ENCODE measurements at places on chromosomes 4 and X.

GRCh38 chr4:1683736-1684505 lies at the start of gene FAM53A:
TSS of gene FAM53A (minus strand) at chr4:1684313. CDS start at chr4:1668741, 15,572 bp downstream.
- DNase-seq = peak; percentile 89

DNA sequence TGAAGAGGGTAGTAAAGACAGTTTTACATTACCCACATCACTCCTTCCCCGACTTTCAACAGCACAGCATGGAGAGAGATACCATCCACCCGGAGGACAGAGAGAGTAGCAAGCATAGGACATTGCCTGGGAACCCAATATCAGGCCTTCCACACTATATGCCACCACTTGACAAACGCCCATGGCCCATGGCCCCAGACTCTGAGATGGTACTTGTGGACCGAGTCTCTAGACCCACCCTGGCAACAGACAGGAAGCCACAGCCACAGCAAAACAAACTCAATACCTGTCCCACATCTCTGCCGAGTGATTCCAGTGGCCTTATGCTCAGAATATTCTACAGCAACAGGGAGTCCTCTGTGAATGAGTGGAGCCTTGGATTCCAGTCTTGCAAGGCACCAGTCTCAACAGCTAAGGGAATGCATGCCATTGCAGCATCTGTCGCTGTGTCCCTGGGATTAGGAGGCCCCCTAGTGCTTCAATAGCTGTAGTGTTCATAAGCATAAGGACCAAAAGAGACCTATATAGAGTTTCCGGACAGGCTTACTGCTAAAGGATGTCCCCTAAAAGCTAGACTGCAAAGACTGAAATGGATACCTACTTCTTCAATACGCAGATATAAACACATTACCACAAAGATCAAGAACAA lies 14.7 kb upstream of the CT55 start:
- DNase-seq = no peak

- no peak for DNase-seq
These were observed 600 bp downstream of the BEX4 start for GRCh38 chrX:103215425-103215991.

- no peak for DNase-seq
These were observed 311.8 kb downstream of the ADGRL3 start for GRCh38 chr4:61511716-61512488.

GRCh38 chr4:56892691-56893090 lies 15.0 kb upstream of the REST start:
- no peak for DNase-seq

- no peak for DNase-seq
These were observed 147.5 kb upstream of the SMIM31 start for GRCh38 chr4:164606478-164606877.

DNA sequence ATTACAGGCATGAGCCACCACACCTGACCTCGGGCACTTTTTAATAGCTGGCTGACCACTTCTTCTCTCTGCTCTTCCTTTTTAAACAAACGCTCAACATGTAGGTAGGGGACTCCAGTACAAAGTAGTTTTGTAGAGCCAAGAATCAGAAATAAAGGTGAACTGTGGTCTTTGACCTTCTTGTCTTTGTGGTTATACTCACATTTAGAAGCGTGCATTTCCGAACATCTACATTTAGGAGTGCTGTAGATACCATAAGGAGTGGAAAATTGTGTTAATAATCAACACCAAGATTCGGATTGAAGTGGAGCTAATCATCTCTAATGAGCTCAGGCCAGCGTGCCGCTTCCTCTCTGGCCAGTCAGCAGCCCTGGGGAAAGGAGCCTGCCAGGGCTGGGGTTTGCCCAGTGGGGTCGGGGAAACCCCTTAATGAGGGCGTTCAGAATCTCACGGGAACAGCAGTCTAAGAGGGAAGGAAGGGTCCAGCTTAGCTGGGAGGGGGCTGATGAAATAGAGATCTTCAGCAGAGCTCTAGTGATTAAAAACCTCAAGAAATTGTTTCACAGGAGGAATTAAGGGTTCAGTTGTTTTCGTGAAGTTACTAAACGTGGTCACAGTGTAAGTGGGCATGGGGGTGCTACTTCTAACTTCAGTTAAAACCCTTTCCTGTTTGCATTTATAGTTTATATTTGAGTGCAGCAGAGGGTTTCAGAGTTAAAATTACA lies 81.2 kb downstream of the GAB1 start:
- no peak for DNase-seq

- DNase-seq = no peak
These were observed 23.5 kb upstream of the CEP135 start for GRCh38 chr4:55925241-55925640.

DNA sequence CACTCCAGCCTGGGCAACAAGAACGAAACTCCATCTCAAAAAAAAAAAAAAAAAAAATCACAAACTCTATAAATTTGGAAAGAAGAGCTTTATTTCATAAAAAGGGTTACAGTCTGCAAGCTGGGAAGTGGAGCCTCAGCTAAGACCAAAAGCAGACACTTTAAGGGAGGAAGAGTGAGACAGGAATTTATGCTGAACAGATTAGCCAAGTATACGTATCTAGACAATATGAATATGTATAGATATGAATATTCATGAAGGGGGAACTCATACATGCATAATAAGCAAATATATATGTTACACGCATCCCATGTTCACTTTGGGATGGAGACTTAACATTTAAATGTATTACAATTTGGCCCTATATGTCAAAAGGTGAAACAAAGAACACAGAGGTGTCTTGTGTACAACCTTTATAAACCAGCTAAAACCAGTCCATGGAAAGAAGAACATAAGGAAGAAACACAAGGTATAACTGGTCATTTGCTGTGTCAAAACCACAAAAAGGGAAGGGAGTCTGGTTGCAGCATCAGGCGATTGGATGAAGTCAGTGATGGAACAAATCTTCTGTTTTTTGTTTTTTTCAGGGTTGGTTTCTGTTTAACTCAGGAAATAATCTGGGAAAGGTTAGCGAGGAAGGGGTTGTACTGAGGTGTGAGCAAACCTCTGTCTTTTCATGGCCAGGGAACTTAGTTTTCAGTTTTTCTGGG lies 130.0 kb upstream of the MAOA start:
- DNase-seq = no peak

DNA sequence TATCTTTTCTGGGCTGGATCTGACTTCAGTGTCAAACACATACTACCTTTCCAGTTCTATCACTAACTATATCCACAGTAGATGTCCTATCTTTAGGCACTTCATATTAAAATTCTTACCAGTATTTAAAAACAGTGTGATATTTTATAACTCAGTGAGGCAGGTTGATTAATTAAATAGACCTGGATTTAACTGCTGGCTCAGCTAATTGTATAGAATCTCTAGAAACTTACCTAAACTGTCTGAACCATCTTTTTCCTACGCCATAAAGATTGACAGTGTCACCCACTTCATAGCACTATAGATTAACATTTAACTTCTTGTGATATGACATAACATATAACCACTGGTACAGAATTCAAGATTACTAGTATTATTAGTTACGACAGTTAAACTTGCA lies 935.3 kb downstream of the FAT4 start:
- no peak for DNase-seq

DNA sequence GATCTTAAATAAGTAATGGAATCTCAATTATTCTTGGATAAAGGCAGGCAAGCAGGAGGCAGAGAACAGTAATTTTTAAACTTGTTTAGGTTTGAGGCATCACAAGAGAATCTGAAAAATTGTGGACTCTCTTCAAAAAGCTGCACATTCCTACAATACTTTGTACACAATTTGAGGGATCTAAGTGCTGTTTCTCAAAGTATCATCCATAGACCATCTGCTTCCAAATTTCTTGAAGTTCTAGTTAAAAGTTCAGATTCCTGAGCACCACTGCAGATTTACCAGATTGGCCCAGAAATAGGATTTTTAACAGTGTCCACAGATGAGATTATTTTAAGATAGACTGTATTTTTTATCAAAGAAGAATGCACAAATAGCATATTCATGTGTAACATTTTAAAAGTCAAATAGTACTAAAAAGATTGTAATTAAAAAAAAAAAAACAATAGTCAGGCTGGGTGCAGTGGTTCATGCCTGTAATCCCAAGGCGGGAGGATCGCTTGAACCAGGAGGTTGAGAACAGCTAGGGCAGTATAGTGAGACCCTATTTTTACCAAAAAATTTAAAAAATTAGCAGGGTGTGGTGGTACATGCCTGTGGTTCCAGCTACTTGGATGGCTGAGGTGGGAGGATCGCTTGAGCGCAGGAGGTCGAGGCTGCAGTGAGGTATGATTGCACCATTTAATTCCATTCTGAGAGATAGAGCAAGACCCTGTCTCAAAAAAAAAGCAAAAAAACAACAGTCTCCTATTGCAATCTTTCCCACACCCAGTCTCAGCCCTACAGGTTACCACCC lies 14.2 kb upstream of the FNIP2 start:
- DNase-seq = no peak

GRCh38 chr4:77845400-77845799 lies 17.2 kb upstream of the MRPL1 start:
- DNase-seq = no peak

DNA sequence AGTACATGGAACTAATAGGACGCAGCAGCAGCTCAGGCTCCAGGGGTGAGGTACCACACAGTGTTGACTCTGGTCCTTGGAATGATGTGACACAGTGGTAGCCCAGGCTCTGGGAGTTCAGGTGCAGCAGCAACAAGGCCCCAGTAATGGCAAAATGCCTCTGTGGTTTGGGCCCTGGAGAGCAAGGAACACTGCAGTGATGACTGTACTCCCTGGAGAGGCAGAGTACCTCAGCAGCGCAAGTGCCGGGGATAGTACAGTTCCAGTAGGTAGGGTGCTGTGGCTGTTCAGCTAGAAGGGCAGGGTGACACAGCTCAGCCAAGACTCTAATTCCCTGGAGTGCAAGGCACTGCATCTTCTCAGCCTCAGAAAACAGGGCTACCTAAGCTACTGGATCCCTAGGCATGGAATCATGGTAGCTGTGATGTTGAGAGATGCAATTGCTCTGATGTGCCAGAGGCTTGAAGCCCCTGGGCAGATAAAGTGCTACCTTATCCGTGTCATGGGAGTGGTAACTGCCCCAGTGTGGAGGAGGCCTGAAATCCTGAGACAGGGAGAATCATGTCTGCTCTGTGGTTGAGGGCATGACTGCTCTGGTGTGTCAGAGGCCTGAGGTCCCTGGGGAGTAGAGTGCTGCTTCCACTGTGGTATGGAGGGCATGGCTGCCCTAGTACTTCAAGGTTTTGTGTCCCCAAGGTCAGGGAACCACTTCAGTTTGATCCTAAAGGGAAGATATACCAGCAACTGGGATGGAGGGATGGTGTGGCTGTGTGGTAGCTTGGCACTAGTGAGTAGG lies 55.2 kb downstream of the AREG start:
- DNase-seq = no peak

DNA sequence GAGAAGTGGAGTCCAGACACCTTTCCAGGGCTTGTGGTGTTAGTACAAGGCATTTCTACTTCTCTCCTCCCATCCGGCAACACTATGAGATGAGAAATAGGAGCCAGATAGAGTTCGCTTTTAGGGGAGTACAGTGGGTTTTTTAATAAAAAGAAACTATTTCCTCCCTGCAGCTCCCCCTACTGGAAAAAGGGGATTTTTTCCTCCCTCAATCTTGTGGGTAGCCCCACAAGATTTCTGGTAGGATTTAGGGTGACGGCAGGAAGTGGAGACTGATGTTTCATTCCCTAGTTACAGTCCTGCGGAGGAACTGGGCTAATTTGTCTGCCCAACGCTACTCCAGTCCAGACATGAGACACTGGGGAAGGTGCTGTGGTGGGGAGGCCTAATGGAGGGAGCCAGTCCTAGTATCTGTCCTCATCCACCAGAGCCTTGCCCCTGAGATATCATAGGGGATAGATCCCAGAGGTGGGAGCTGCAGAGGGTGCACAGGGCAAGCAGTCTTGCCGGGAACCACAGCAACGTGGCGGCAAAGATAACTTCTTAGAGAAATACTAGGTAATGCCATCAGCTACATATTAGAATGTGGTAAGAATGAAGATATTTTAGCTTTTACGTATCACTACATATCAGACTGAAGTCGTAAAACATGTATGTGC lies 45.5 kb upstream of the PRKG2 start:
- no peak for DNase-seq

- no peak for DNase-seq
These were observed 33.4 kb downstream of the ARHGEF6 start for GRCh38 chrX:136747003-136747986.

DNA sequence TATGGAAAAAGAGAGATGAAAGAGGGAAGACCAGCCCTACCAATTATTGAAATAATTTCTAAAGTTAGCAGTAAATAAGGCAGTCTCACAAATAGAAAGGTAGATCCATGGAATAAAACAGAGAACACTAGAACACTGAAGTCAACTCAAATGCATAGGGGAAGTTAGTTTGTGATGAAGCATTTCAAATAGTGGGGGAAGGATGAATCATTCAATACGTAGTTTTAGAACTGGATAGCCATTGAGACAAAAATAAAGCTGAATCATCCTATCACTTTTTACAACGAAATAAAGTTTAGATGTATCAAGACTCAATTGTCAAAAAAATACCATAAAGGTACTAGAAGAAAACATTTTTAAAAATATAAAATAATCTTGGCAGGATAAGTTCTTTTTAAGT lies 143.2 kb upstream of the DGKK start:
- DNase-seq = no peak

DNA sequence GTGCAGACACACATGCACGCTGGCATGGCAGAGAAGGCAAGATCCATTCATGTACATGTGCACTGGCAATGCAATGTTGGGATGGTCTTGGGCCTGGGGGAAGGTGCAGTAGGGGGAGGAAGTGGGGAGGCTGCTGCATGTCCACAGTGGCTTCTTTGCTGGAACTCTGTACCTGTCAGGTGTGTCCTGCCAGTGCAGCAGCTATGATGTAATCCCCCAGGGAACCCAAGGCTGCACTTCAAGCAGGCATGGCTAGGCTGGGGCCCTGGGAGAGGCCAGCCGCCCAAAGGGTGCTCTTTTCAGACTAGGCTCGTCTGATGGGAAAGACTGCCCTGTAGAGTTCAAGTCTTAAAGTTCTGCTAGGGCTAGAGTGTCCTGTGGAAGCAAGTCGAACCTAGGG lies 1304.0 kb downstream of the FAM133A start:
- no peak for DNase-seq
